ENCODE measurements at places on chromosomes 12 and 14.

DNA sequence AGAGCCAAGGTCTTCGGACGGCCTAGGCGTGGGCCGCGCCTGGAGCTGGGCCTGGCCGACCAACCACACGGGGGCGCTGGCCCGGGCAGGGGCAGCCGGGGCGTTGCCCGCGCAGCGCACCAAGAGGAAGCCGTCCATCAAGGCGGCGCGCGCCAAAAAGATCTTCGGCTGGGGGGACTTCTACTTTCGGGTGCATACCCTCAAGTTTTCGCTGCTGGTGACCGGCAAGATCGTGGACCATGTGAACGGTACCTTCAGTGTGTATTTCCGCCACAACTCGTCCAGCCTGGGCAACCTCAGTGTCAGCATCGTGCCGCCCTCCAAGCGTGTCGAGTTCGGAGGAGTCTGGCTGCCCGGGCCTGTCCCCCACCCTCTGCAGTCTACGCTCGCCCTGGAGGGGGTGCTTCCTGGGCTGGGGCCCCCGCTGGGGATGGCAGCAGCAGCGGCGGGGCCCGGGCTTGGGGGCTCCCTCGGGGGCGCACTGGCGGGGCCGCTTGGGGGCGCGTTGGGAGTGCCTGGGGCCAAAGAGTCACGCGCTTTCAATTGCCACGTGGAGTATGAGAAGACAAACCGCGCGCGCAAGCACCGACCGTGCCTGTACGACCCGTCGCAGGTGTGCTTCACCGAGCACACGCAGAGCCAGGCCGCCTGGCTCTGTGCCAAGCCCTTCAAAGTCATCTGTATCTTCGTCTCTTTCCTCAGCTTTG lies 4.4 kb upstream of the SHMT2 start:
- no peak for DNase-seq

GRCh38 chr14:51337520-51337919 lies 97.5 kb downstream of the TMX1 start:
- DNase-seq = no peak

GRCh38 chr12:109393437-109394345 lies 46.0 kb downstream of the MYO1H start:
- DNase-seq = peak; percentile 35

DNA sequence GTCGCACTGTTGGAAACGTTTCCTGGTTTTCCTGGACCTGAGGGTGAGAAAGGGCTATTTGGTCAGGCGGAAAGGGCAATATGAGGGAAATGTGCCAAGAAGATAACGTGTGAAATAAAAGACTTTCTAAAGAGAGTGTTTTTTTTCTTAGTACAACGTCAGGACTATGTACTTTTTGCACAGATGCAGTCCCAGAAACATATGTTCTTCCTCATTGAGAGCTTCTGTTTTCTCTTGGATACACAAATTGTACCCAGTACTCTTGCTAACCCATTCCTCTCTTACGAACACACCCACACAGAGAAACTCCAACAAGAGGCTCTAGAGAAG lies 669 bp upstream of the PKP2 start:
- DNase-seq = no peak

- no peak for DNase-seq
Measured at GRCh38 chr12:50488801-50489200, 16.0 kb upstream of the DIP2B start.

DNA sequence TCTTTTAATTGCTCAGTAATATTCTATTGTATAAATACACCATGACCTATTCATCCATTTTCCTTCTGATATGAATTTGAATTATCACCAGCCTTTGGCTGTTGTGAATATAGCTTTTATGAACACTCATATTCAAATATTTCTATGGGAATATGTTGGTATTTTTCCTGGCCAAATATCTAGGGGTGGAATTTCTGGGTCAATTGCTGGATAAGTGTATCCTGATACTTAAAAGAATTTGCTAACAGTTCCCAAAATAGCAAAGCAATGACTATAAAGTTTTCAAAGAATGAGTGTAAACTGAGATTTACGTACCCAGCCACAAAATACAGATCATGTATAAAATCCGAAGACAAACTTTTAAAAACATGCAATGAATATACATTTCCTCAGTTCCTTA lies 148.7 kb upstream of the CLEC14A start:
- no peak for DNase-seq

Data from posterior cingulate gyrus (tissue), 11 donors.